ENCODE measurements at places on chromosomes 16 and 17.

- peak; percentile 90 for DNase-seq
These were observed 5.6 kb upstream of the CIITA start for GRCh38 chr16:10871157-10871991.

DNA sequence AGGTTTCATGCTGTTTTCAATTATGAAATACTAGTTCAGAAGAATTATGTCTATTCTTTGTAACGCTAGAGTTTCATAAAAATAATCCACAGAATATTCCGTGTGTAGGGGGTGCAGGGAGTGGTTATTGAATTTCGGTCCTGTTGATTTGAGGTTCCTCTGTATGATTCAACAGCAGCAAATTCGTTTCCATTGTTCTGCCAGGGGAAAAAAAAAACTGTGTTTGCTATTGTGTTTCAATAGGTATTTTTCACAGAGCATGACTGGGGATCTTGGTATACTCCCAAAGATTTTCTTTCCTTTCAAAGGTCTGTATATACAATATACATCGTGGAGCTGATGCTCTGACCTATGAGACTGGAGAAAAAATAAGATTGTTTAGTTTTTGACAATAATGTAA lies 15.8 kb downstream of the SHISA9 start:
- DNase-seq = no peak

GRCh38 chr16:49342336-49343265 lies 31.0 kb upstream of the C16orf78 start:
- DNase-seq = no peak

GRCh38 chr16:17606460-17606859 lies 135.7 kb upstream of the XYLT1 start:
- DNase-seq = no peak
